ENCODE measurements at places on chromosomes 5 and 9.
A peak's percentile ranks its signal among the peaks of the same experiment; 100 is the strongest.

GRCh38 chr9:83384214-83384613, 154.0 kb downstream of the FRMD3 start:
- DNase-seq, result no peak

DNA sequence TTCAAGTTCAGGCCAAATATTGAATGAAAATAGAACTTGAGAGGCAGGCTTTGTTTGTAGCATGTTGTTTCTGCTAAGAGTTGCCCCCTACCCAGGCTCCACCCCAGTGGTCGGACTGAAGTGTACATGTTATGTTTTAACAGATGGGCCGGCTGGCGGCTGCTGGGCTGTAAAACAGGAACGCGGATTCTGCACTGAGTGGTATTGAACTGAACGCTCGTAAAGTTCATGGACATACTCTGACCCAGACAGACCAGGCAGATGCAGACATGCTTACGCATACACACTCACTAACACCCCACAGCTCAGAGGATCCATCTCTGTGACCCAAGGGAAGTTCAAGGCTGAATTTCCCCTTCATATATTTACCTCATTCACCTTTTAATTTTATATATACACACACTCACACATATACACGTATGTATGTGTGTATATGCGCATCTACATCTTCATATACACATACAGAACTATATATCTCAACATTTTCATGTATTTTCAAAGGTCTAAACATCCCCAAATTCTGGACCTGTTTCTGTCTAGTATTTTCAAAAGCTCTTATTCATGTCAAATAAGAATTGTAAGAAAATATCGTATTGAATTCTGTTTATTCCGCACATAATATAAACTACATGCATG, 1.4 kb downstream of the MARCHF3 start:
- DNase-seq, result no peak

- peak; percentile 46 for DNase-seq
Observed at GRCh38 chr9:97889941-97890887, 32.1 kb downstream of the TRMO start.

GRCh38 chr5:144356489-144356888, 185.8 kb downstream of the KCTD16 start:
- no peak for DNase-seq

GRCh38 chr5:164303646-164304215, 798.3 kb downstream of the MAT2B start:
- no peak for DNase-seq
